ENCODE measurements at places on chromosomes 5 and 9.

DNA sequence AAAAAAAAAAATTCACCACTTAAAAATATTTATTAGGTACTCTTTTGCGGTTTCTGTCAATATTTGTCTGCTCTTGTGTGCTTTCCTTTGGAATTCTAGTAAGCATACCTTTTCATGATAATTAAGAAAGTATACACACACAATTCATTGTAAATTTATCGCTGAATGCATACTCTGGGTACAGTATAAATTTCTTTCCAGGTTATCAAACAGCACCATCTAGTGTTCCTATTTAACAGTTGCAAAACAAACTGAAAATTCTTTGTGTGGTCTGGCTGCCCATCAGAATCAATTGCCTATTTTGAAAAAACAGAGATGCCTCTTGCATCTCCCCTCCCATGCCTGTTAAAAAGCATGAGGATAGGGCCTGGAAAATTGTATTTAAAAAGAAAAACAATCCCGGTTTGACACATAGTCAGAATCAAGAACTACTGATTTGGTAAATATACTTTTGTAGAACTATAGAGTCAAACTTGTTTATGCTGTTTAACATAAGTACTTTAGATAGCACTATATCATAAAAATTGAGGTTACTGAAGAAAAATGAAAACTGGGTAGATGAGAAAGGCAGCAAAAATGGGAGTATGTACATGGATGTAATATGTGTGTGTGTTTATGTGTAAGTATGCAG lies 16.2 kb downstream of the PGGT1B start:
- no peaks in the 10 kb centered on the region for H3K36me3 ChIP-seq
- no peak overlapping the region for H3K27ac ChIP-seq
- H3K4me3 ChIP-seq = no peak overlapping the region
- H3K27me3 ChIP-seq = no peaks in the 10 kb centered on the region
- no peak for DNase-seq

DNA sequence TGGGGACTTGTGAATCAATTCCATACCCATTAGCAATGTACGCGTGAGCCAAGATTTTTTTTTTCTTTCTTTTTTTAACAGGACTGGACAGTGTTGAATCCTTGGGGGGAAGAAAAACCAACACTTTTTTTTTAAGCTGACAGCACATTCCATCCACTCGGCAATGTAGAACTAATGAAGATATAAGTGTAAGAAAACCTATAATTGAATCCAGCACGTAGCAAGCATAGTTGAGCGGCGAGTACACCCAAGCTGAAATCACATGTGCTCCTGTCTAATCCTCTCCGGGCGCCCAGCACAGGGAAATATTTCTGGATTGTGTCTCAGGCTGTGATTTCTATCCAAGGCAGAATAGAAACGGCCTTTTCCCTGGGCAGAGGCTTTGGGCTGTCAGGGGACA lies 118.2 kb downstream of the BOD1 start:
- no peaks in the 10 kb centered on the region for H3K4me1 ChIP-seq
- H3K27ac ChIP-seq = no peak overlapping the region
- H3K27me3 ChIP-seq = no peaks in the 10 kb centered on the region
- no peaks in the 10 kb centered on the region for H3K36me3 ChIP-seq
- no peak overlapping the region for H3K4me3 ChIP-seq
- DNase-seq = no peak

DNA sequence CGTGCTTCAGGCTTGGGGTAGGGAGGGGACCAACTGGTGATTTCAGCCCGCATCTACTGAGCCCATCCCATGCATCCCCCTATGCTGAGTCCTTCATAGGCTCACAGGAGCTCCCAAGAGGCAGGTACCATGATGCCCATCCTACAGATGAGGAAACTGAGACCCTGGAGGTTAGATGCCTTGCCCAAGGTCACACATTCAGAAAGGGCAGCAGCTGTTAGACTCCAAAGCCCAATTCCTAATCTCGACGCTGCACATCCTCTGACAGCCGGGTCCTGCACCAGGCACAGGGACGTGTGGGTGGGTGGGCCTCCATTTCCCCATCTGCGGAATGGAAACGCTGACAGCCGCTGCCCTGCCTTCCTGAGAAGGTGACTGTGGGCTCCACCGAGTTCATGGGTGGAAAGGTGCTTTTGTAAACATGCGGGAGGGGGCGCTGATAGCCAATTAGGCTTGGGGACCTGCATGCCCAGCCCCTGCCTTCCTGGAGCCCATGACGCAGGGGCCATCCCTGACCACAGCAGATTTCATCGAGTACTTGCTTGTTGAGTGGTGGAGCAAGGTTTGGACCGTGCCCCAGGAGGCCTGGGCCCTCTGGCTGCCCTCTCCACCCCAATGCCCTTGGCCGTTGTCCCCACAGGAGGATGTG lies 2.2 kb downstream of the DNM1 start:
- no peak overlapping the region for H3K4me3 ChIP-seq
- no peak overlapping the region for H3K27ac ChIP-seq
- peaks cover 12% of the 10 kb centered on the region for H3K4me1 ChIP-seq
- no peak for DNase-seq

GRCh38 chr5:31029925-31030324 lies 163.6 kb upstream of the CDH6 start:
- H3K36me3 ChIP-seq = no peaks in the 10 kb centered on the region
- H3K4me1 ChIP-seq = no peaks in the 10 kb centered on the region
- no peak overlapping the region for H3K4me3 ChIP-seq
- DNase-seq = no peak

DNA sequence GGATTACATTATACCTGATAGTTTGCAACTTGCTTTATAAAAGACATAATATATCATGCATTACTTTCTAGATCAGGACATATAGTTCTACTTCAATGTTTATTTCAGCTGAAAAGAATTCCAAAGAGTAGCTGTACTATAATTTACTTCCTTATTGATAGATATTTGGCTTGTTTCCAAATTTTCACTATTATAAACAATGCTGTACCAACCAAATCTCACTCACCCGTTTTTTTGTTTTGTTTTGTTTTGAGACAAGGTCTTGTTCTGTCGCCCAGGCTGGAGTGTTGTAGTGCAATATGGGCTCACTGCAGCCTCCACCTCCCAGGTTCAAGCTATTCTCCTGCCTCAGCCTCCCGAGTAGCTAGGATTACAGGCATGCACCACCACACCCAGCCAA lies 132.7 kb downstream of the GNAQ start:
- no peaks in the 10 kb centered on the region for H3K36me3 ChIP-seq
- no peaks in the 10 kb centered on the region for H3K4me1 ChIP-seq
- H3K27ac ChIP-seq = no peak overlapping the region
- H3K27me3 ChIP-seq = no peaks in the 10 kb centered on the region
- no peak for DNase-seq

GRCh38 chr9:93467062-93467416 lies 13.7 kb upstream of the FAM120AOS start:
- no peak for DNase-seq
- no peak overlapping the region for H3K4me3 ChIP-seq
- peaks cover 3% of the 10 kb centered on the region for H3K36me3 ChIP-seq
- H3K27me3 ChIP-seq = no peaks in the 10 kb centered on the region
- H3K4me1 ChIP-seq = peaks cover 33% of the 10 kb centered on the region
- no peak overlapping the region for H3K27ac ChIP-seq

GRCh38 chr9:128720841-128721486 lies 3.0 kb downstream of the ZDHHC12 start:
- H3K36me3 ChIP-seq = peaks cover 15% of the 10 kb centered on the region
- peaks cover 15% of the 10 kb centered on the region for H3K4me1 ChIP-seq
- no peaks in the 10 kb centered on the region for H3K27me3 ChIP-seq
- no peak overlapping the region for H3K27ac ChIP-seq
- DNase-seq = no peak

DNA sequence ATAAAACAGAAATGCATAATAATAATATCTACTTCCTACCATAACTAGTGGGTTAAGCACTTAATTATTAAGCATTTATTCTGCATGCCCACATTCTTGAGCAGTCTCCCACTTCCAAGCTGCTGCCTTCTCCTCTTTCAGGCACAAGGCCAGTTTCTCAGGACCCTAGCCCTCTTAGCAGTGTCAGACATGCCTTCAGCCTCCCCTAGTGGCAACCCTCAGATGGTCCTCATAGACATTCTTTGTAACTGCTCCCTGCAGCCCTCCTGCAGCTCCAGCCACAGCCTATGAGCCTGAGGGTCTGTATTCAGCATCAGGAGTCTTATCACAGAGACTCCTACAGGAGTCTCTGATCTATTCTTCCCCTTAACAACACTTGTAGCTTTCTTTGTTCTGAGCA lies 3.9 kb downstream of the IL9 start:
- H3K36me3 ChIP-seq = no peaks in the 10 kb centered on the region
- no peak for DNase-seq
- no peaks in the 10 kb centered on the region for H3K27me3 ChIP-seq
- no peak overlapping the region for H3K4me3 ChIP-seq

DNA sequence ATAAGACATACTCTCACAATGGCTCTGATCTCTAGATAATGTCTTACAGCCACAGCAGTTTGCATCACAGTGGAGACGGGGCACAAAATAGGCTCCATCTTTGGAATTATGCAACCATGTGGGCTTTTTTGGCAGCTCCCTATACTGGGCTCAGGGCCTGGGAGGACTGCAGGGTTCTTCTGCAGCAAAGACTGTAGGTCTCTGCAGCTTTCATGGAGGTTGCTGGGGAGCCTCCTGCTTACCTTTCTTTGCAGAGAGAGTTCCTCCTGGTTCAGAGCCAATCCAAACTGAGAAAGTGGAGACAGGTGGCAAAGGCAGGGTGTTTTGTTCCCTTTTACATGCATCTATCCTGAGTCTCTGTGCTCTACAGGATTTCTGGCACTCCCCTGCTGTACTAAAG lies 558.0 kb downstream of the TLR4 start:
- H3K27ac ChIP-seq = no peak overlapping the region
- no peaks in the 10 kb centered on the region for H3K27me3 ChIP-seq
- H3K4me1 ChIP-seq = no peaks in the 10 kb centered on the region
- DNase-seq = no peak
- no peak overlapping the region for H3K4me3 ChIP-seq

GRCh38 chr9:20940447-20941173 lies 90.8 kb downstream of the HACD4 start:
- DNase-seq = no peak
- no peaks in the 10 kb centered on the region for H3K27me3 ChIP-seq
- no peaks in the 10 kb centered on the region for H3K36me3 ChIP-seq
- H3K27ac ChIP-seq = no peak overlapping the region
- no peak overlapping the region for H3K4me3 ChIP-seq

- no peak overlapping the region for H3K4me3 ChIP-seq
- DNase-seq = no peak
- H3K27me3 ChIP-seq = no peaks in the 10 kb centered on the region
- H3K36me3 ChIP-seq = no peaks in the 10 kb centered on the region
- no peak overlapping the region for H3K27ac ChIP-seq
- no peaks in the 10 kb centered on the region for H3K4me1 ChIP-seq
These were observed 563.3 kb downstream of the IRX1 start for GRCh38 chr5:4158750-4159447.

DNA sequence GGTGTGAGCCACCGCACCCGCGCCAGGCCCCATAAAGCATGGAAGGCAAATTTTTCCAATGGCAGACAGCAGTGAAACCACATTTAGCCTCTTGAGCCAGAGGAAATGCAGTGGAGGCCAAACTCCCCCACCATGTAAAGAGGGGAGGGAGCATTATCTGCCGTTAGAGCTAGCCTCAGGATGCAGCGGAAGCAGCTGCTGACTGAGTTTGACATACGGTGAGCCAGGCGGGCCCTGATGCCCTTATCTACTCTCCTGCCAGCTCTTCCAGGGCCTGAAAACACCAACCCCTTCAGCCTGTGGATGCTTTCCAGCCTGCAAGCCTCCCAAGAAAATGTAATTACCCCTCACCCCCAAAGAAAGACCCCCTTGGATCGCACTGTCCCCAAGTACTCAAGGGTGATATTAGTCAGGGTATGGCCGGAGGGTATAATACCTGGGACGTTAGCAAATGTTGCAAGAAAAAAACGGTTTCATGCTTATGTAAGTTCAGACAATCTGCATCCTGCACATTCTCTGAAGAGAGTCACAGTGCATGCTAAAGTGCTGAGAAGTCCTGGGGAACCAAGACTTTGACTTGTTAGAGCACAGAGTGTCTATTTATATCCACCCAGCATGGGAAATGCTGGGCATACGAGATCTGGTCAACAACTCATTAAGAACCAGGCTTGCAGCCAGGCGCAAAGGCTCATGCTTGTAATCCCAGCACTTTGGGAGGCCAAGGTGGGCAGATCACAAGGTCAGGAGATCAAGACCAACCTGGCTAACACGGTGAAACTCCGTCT lies 11.3 kb upstream of the GGTA1 start:
- no peaks in the 10 kb centered on the region for H3K36me3 ChIP-seq
- no peak overlapping the region for H3K27ac ChIP-seq
- no peaks in the 10 kb centered on the region for H3K4me1 ChIP-seq
- no peaks in the 10 kb centered on the region for H3K27me3 ChIP-seq
- H3K4me3 ChIP-seq = no peak overlapping the region
- no peak for DNase-seq

GRCh38 chr9:106930477-106930876 lies 67.5 kb downstream of the ZNF462 start:
- H3K27ac ChIP-seq = no peak overlapping the region
- H3K4me1 ChIP-seq = no peaks in the 10 kb centered on the region
- H3K4me3 ChIP-seq = no peak overlapping the region
- no peak for DNase-seq

DNA sequence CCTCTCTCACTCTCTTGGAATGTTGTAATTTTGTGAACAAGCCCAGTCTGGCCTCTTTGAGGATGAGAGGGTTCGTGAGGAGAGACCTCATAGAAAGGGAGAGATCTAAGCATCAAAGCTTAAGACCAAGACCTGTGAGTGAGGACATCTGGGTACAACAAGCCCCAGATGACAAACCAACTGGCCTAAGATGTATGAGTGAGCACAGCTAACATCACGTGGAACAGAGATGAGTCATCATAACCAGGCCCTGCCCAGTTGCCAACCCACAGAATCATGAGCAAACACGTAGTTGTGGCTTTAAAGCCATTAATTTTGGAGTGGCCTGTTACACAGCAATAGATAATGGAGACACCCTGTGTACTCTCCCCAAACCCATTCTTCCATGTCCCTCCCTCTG lies 439.1 kb upstream of the KIF2A start:
- H3K4me3 ChIP-seq = no peak overlapping the region
- no peak overlapping the region for H3K27ac ChIP-seq
- no peak for DNase-seq
- no peaks in the 10 kb centered on the region for H3K36me3 ChIP-seq
- no peaks in the 10 kb centered on the region for H3K4me1 ChIP-seq
- no peaks in the 10 kb centered on the region for H3K27me3 ChIP-seq
